ENCODE measurements at places on chromosomes 3 and 15. TPM values are rescaled to one million over a fixed set of nuclear protein-coding genes. Genes with fewer than 3 reads are reported as not detected.
A peak's percentile ranks its signal among the peaks of the same experiment; 100 is the strongest.

The LRRC34 gene
- 18.4 TPM for polyA plus RNA-seq

DNA sequence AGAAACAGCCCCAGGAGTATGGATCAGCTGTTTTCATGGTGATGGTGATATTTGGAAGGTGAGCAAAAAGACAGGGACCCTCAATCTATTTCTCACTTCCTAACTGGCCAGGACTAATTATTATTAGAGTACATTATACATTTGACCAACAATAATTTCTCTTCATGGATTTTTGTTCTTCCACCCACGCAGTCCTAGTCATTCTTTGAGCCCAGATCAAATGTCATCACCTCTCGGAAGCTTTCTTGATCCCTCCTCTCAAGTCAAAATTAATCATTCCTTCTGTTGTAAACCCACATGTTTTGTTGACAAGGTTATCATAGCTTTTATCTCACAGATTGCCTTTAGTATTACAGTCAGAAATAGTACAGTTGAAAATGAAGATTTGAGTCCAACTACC is 29.2 kb upstream of the PRICKLE2 start:
- H3K27me3 ChIP-seq, result no peaks in the 10 kb centered on the region
- H3K4me1 ChIP-seq, result no peaks in the 10 kb centered on the region
- H3K36me3 ChIP-seq, result no peaks in the 10 kb centered on the region
- no peak overlapping the region for H3K27ac ChIP-seq
- DNase-seq, result no peak
- no peak overlapping the region for H3K4me3 ChIP-seq

DNA sequence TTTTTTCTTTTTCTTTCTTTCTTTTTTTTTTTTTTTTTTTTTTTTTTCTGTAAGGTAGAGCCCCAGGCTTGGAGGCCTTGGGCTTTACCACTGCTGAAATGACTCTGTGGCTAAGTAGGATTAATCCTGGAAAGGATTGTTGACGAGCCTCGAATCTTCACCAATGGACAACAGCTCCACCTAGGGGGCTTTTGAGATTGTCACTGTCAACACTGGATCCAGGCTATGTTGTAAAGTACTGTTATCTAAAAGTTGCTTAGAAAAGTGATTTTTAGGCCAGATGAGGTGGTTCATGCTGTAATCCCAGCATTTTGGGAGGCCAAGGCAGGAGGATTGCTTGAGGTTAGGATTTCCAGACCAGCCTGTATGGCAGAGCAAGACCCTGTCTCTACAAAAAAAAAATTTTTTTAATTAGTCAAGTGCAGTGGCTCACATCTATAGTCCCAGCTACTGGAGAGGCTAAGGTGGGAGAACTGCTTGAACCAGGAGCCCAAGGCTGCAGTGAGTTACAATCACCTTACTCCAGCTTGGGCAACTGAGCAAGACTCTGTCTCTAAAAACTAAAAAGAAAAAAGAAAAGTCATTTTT is 41.6 kb downstream of the KLHL18 start:
- H3K4me3 ChIP-seq, result no peak overlapping the region
- peak; percentile 86 for DNase-seq
- no peaks in the 10 kb centered on the region for H3K27me3 ChIP-seq
- H3K36me3 ChIP-seq, result peaks cover 57% of the 10 kb centered on the region
- no peaks in the 10 kb centered on the region for H3K4me1 ChIP-seq

The DNAJA4 gene
- polyA plus RNA-seq, result 72.7 TPM

The IL20RB gene
- 0.67 TPM for polyA plus RNA-seq

- no peaks in the 10 kb centered on the region for H3K4me1 ChIP-seq
- no peak for DNase-seq
- no peak overlapping the region for H3K27ac ChIP-seq
- peaks cover 2% of the 10 kb centered on the region for H3K27me3 ChIP-seq
- H3K4me3 ChIP-seq, result no peak overlapping the region
Observed at GRCh38 chr15:89728254-89728653, 22.8 kb downstream of the MESP1 start.

GRCh38 chr15:60729850-60730458 is 251.0 kb upstream of the ICE2 start:
- H3K27me3 ChIP-seq, result no peaks in the 10 kb centered on the region
- no peak for DNase-seq
- no peak overlapping the region for H3K27ac ChIP-seq
- no peak overlapping the region for H3K4me3 ChIP-seq

GRCh38 chr3:65473736-65474135 is 565.0 kb downstream of the MAGI1 start:
- H3K27me3 ChIP-seq, result no peaks in the 10 kb centered on the region
- no peak overlapping the region for H3K27ac ChIP-seq
- DNase-seq, result peak; percentile 77
- H3K4me1 ChIP-seq, result peaks cover 6% of the 10 kb centered on the region

The XIRP1 gene
- 1.3 TPM for polyA plus RNA-seq

DNA sequence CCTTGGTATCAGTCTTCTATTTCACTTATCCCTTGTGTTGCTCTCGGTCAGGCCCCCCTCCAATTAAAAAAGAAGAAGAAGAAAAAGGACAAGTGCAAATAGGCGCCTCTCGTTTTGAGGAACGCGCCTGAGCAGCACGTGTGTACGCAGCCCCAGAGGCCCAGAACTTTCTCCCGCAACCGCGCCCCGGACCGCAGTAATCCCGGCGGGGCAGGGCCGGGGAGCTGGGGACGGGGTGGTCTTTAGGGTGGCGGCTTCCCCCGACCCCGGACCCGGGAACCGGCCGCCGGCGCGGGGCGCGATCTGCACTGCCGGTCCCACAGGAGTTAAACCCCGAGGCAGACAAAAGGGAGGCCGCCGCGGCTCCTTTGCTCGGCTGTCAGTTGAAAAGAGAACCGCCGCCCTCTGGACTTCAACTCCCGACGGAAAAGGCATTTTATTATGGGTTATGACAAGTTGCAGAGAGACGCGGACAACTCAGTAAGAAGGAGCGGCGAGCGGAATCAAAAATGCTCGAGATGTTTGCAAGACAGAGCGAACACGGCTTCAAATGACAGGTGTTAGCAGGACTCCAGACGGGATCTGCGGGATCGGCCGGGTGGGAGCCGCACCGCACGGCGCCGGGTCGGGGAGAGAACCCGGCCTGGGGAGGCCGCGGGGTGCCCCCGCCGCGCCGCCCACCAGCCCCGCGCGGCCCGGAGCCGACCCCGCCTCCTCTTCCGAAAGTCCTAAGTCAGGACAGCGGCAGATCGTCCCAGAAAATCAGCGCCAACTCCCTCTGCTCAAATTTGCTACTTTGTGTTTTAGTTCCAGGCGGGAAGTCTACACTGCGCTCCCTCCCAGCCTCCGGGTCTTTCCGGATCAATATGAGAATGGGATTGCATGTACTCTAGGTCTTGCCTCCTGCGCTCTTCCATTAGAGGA is 79.0 kb downstream of the NR2F2 start:
- no peak overlapping the region for H3K27ac ChIP-seq
- H3K36me3 ChIP-seq, result no peaks in the 10 kb centered on the region
- peak; percentile 22 for DNase-seq
- peaks cover 13% of the 10 kb centered on the region for H3K4me1 ChIP-seq

The GOLGA8S gene
- 1.1 TPM for polyA plus RNA-seq

GRCh38 chr15:70057931-70058641 is 39.6 kb downstream of the TLE3 start:
- peaks cover 88% of the 10 kb centered on the region for H3K36me3 ChIP-seq
- no peak for DNase-seq
- H3K27ac ChIP-seq, result no peak overlapping the region
- no peak overlapping the region for H3K4me3 ChIP-seq
- H3K27me3 ChIP-seq, result no peaks in the 10 kb centered on the region

DNA sequence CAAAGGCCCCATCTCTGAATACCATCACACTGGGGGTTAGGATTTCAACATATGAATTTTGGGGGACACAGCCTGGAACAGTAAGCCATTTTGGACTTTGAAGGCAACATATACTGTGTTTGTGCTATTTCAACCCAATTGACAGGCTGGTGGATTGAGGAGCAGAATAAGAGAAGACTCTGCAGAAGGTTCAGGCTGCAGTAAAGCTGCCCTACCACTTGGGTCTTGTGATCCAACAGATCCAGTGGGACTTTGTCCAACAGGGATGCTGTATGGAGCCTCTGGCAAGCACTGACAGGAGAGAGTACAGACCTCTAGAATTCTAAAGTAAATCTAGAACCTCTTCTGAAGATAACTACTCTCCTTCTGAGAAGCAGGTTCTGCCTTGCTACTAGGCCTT is 1.1 kb upstream of the BCL2L10 start:
- DNase-seq, result no peak
- peaks cover 26% of the 10 kb centered on the region for H3K27me3 ChIP-seq
- H3K4me3 ChIP-seq, result no peak overlapping the region
- H3K27ac ChIP-seq, result no peak overlapping the region

- no peaks in the 10 kb centered on the region for H3K36me3 ChIP-seq
- H3K27ac ChIP-seq, result no peak overlapping the region
- DNase-seq, result no peak
- no peak overlapping the region for H3K4me3 ChIP-seq
- H3K27me3 ChIP-seq, result no peaks in the 10 kb centered on the region
- H3K4me1 ChIP-seq, result peaks cover 11% of the 10 kb centered on the region
Observed at GRCh38 chr3:149585401-149585726, 72.5 kb downstream of the WWTR1 start.

DNA sequence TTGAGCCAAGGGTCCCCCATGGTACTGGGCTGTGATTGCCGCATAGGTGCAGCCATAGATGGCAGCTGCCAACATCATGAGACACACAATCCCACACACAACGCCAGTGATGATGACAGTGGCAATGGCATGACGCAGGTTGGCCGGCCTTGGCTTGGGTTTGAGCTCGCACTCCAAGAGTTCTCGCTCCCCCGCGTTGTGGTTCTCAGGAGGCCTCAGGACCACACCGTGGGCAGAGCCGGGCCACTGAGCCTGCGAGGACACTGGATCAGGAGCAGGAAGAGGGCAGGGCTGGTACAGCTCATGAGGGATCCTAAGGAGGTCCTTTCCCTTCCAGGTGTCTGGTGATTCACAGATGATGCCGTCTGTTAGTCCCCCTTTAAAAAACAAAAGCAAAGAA is 9.3 kb downstream of the LRTM1 start:
- no peaks in the 10 kb centered on the region for H3K27me3 ChIP-seq
- no peak overlapping the region for H3K4me3 ChIP-seq
- H3K27ac ChIP-seq, result no peak overlapping the region
- no peak for DNase-seq

The CAND2 gene
- polyA plus RNA-seq, result 21.2 TPM

GRCh38 chr3:186052096-186052840 is 56.6 kb downstream of the ETV5 start:
- peaks cover 12% of the 10 kb centered on the region for H3K4me1 ChIP-seq
- no peaks in the 10 kb centered on the region for H3K27me3 ChIP-seq
- no peak overlapping the region for H3K27ac ChIP-seq
- DNase-seq, result peak; percentile 91

DNA sequence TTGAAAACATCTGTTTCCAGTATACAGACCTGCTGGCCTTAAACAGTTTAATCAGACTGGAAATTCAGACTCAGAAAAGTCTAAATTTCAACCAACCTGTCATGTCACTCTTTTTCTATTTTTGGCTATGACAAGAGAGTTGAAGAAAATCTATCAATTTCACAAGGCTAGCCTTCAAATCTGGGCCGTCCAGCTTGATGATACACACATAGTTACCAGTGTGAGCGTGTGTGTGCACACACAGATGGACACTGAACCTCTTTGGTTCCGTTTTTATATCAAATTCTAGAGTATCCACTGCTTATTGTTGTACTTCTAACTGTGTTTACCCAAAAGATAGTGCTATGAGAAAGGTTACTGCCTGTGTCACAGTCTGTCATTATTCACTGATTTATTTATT is 368.2 kb downstream of the LPP start:
- DNase-seq, result no peak
- H3K27me3 ChIP-seq, result no peaks in the 10 kb centered on the region
- no peak overlapping the region for H3K4me3 ChIP-seq
- no peak overlapping the region for H3K27ac ChIP-seq

- H3K27ac ChIP-seq, result no peak overlapping the region
- DNase-seq, result no peak
- H3K36me3 ChIP-seq, result no peaks in the 10 kb centered on the region
- peaks cover under 1% of the 10 kb centered on the region for H3K27me3 ChIP-seq
Observed at GRCh38 chr3:156298938-156299337, 178.6 kb downstream of the KCNAB1 start.

The SLC22A13 gene
- polyA plus RNA-seq, result 0.10 TPM

The TNNC1 gene
- polyA plus RNA-seq, result 6.1 TPM

DNA sequence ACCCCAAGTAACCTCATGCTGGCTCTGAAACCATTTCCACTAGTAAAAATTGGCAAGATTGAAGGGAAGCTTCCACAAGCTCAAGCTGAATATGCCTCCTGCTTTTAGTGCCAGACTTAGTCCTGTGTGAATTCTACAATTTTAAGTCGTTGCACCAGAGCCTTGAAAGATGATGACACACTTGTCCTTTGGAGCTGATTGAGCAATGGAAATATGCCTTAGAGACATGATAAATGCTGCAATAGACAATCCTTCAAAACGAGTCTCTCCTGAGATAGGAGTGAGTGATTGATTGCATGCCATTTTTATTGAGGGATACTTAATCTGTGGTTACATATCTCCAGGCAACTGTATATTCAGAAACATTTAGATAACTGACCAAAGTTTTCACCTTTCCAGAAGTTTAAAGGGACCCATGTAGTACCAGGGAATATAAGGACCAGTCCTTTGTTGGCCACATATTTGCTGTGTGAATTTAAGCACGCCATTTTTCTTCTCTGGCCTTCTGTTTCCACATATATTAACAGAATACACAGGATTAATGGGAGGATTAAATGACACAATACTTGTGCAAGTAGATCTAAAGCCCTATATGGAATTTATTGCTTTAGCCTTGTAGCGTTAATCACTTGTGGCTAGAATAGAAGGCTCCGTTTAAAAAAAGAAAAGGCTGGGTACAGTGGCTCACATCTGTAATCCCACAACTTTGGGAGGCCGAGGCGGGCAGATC is 65.1 kb downstream of the PPARG start:
- no peaks in the 10 kb centered on the region for H3K36me3 ChIP-seq
- no peaks in the 10 kb centered on the region for H3K27me3 ChIP-seq
- peak; percentile 21 for DNase-seq
- no peaks in the 10 kb centered on the region for H3K4me1 ChIP-seq

- H3K27ac ChIP-seq, result no peak overlapping the region
- H3K27me3 ChIP-seq, result no peaks in the 10 kb centered on the region
- H3K4me1 ChIP-seq, result peaks cover 6% of the 10 kb centered on the region
- H3K4me3 ChIP-seq, result no peak overlapping the region
Observed at GRCh38 chr15:27086805-27087204, 115.8 kb downstream of the GABRG3 start.

The WDR93 gene
- 1.9 TPM for polyA plus RNA-seq

GRCh38 chr3:114624571-114625181 is 330.8 kb downstream of the TIGIT start:
- H3K4me3 ChIP-seq, result no peak overlapping the region
- no peaks in the 10 kb centered on the region for H3K27me3 ChIP-seq
- H3K36me3 ChIP-seq, result no peaks in the 10 kb centered on the region
- peak; percentile 79 for DNase-seq
- peak overlapping the region; percentile 74 for H3K27ac ChIP-seq

DNA sequence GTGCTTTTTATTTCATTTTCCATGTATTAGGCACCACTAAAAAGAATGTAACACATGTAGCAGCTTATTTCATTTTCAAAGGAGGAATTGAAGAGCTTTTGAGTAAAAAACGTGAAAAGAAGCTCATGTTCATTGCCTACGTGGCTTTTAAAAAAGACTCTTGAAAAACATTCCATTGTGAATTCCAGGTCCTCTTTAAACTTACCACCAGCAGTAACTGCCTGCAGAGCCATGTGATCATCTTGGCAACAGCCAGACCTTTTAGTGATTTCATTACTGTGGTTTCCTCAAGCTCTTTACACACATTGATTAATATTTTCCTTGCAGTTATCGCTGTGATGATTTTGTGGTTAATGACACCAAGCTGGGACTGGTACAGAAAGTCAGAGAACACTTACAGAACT is 43.8 kb upstream of the FBXL22 start:
- H3K27me3 ChIP-seq, result no peaks in the 10 kb centered on the region
- no peaks in the 10 kb centered on the region for H3K4me1 ChIP-seq
- DNase-seq, result peak; percentile 58
- H3K27ac ChIP-seq, result peak overlapping the region; percentile 63
